Stimulated activated CD8-positive, alpha-beta memory T cell treated with anti-CD3 and anti-CD28 coated beads, Interleukin-4, amount 100 ng/mL, for 4 hours (primary cell): ENCODE measurements at places on chromosomes 5 and 9.

- DNase-seq = no peak
These were observed 268.6 kb downstream of the SEC61B start for GRCh38 chr9:99490729-99491128.

DNA sequence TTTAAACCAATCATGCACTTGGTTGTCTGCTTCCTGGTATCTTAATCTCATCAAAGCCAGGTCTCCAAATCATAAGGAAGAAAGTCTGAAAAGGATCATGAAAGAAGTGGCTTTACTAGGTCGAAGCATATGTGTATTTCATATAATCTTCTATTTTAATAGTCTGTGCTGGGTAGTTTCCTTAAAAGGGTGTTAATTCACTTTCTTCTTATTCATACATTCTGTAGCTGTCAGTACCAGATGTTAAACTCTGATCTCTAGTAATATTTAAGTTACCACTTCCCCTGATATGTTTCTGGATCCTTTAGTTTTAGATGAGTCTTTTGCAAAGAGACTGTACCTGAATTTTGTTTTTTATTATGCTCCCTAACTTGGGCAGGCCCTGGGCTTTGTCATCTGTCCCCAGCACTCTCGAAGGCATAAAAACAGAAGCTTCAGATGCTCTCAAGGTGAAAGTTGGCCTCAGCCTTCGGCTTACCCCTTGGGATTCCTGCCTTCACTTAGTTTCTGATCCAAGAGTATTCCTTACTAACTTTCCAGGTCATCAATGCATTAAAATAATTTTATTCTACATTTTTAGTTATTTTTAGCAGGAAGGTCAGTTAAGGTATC, 15.0 kb upstream of the LNPEP start:
- no peak for DNase-seq

- no peak for DNase-seq
These were observed 156.3 kb upstream of the FST start for GRCh38 chr5:53323943-53324642.

- no peak for DNase-seq
These were observed 142.4 kb downstream of the EDIL3 start for GRCh38 chr5:84242286-84242685.
